ENCODE measurements at places on chromosomes 3 and 15.

DNA sequence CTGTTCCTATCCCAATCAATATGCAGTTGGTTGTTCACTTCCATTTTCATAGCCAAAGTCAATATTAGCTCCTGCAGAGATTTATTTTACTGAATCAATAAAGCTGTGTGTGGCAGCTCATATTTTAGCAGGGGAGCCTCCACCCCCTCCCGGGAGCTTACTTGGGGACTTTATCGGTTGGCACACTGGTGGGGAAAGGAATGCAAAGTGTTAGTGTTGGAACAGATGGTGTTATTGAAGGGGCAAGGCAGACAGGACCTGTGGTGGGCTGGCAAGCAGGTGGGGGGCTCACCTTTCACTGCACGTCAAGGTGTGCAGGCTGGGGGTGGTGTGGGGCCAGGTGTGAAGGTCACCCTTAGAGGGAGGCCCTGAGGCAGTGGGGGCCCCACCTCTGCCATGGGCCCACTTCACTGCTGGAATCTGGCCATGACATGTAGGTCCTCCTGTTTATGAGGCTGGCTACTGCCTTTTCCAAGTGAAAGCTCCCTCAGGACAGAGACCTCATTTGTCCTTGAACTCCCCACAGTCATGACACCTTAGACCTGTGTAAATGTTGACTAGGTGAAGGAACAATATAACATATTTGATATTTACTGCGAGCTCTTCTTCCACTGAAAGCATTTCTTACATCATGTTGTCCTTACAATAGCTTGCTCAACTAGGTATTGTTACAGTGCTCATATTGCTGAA is 44.0 kb upstream of the SEC22A start:
- no peak for DNase-seq

- DNase-seq: no peak
Observed at GRCh38 chr15:49720261-49720660, 99.4 kb downstream of the DTWD1 start.

- DNase-seq: no peak
Observed at GRCh38 chr3:31102196-31102879, 207.9 kb upstream of the GADL1 start.

DNA sequence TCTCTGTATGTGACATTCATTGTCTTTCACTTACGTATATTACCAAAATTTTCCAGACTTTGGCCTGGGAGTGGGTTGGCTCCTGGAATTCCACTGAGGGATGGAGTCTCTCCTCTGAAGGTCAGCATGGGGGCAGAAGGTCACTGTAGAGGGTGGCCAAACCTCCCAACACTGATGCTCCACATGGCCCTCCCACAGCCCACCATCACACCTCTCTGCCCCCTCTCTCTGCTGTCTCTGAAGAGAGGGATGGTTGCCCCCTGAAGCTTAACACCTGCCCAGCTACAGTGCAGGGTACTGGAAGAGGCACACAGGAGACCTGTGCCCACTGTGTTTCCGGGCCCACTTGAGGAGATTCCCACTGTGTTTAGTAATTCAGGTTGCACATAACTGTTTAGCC is 52.2 kb downstream of the CMTM6 start:
- DNase-seq: no peak

DNA sequence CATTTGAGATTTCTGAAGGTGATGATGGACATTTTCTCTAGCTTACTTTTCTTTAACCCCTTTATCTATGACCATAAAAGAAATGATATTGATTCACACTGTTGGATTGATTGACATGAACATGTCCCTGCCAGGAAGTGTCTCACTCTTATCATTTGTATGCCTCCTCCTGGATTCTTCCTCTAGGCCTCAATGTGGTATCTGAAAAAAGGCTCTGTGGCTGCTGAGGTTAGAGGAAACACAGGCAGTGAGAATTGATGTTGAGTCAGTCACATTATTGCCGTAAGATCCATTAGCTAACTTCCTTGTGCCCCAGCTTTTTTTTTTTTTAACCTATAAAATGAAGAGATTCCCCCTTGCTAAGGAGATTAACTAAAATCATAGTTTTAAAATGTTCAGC is 8.0 kb upstream of the THRB start:
- DNase-seq: no peak

DNA sequence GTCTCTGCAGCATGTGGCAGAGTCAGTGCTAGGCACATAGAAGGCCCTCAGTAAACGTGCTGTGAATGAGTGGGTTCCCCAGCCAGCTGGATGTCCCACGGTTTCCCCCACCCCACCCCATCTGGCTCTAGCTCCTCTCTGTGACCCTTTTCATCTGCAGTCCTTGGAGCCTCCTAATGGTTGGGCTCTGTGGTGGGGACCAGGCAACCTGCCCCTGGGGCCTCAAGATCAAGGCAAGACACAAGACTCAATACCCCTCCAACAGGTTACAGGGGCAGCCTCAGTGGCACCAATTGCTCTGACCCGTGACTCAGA is 17.1 kb upstream of the CYP11A1 start:
- DNase-seq: no peak

GRCh38 chr3:116388867-116389385 is 56.4 kb downstream of the LSAMP start:
- no peak for DNase-seq

- DNase-seq: no peak
Observed at GRCh38 chr3:114308830-114309229, 15.0 kb downstream of the TIGIT start.

- no peak for DNase-seq
Observed at GRCh38 chr3:154684440-154684839, 254.4 kb upstream of the GPR149 start.

GRCh38 chr3:107394502-107394901 is 17.3 kb downstream of the CCDC54 start:
- no peak for DNase-seq

DNA sequence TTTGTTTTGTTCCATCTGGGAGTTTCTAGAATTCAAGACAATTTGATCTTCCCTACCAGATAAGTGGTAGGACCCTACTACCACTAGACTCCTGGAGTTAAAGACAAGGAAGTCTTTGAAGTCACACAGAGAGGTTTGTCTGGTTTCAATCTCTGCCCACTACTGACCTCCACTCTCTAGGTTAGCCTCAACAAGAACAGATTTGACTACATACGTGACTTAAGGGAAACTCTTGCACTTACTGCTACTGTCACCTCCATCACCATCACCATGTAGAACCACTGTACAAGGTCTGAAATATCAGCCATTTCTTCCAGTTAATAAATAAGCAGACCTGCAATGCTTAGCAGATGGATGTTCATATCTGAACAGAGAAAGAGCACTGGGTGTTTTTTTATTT is 148.3 kb upstream of the ARHGEF26 start:
- DNase-seq: no peak

- no peak for DNase-seq
Observed at GRCh38 chr15:95709959-95710695, 620.4 kb upstream of the NR2F2 start.

- no peak for DNase-seq
Observed at GRCh38 chr15:96052572-96053030, 277.9 kb upstream of the NR2F2 start.

DNA sequence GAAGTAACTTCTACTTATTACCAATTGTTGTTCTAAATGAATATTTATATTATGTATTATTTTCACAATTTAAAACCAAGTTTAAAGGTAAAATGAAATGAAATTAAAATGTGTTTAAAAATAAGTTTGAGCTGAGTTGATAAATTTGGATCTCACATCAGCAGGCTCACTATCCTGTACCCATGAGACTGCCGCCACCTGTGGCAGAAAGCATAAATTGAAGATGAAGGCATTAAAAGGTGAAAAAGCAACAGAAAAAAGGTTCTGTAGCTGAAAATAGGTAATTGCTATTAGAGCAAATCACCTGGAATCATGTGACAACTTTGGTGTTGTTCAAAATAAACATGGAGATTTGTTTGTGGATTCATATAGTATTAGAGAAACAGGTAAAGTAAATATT is 133.0 kb upstream of the CADM2 start:
- DNase-seq: no peak

- DNase-seq: no peak
Observed at GRCh38 chr3:138349926-138350665, 1.7 kb downstream of the MRAS start.

DNA sequence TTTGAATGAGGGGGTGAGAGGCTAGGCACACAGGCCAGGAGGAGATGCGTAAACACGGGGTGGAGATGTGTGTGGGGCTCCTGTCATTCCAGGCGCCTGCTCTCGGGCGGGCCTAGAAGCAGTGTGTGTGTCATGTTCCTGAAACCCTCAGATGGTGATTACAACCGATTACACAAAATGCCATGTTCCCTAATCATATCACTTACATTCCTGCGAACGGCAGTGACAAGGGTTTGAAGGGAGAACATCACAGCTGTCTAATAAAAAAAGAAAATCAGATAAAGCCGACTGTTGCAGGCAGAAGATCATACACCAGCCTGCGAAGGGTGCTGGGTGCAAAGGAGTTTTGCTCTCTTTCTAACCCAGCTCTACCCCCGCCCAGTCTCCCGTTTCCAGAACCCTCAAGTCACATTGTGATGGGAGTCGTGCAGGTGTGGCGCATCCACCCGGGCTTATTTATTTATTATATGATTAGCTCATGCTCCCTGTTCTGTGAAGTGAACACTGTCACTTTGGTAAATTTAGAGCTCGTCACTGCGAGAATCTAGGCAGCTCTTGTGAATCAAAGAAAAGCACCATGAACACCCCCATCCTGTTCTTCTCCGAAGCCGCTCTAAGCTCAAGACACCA is 140.3 kb downstream of the NR2F2 start:
- no peak for DNase-seq
